ENCODE measurements at places on chromosomes 5 and 9.

DNA sequence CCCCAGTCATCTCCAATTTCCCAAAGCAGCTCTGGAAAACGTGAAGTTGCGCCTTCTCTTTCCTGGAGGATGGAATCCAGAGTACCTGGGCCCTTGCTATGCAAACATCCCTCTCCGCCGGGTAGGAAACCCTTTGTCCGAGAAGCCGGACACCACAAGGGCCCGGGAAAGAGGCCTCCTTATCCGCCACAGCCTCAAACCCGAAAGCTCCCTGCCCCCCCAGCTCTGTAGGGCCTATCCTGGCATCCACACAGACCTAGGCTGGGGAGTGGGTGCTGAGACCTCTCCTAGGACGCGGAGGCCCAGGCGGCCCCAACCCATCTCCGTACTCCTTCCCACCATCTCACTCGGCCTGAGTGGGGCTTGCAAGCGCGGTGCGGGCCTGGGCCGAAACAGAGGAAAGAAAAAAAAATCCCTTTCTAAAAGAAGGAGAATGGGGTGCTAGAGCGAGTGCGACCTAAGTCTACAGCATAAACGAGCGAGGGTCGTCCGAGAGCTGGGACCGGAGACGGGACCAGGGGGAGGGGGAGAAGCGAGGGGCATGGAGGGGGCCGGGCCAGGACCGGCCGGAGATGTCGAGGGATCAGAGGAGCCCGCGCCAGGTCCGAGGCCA is 624 bp downstream of the FBXW11 start:
- DNase-seq, result peak; percentile 18

GRCh38 chr5:127451096-127451495 is 66.3 kb upstream of the PRRC1 start:
- DNase-seq, result no peak

DNA sequence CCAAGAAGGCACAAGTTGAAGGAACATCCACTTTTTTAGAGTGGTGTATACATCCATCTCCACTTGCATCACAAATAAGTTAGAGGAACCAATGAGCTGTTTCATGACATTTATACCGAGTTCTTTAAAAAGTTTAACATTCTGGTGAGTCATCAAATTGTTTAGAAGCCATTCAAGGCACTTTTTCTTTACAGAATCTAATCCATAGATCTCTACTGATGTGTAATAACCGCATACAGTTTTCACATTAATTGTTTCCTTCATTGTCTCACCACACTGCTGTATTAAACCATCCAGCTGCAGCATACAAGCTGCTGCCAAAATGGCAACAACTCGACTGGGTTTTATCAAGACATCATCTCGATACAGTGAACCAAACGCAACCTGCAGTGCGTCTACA is 744 bp downstream of the GMCL2 start:
- DNase-seq, result no peak

GRCh38 chr5:179260324-179261070 is 84.8 kb downstream of the ADAMTS2 start:
- no peak for DNase-seq

GRCh38 chr5:11234501-11234911 is 473.5 kb upstream of the DAP start:
- peak; percentile 31 for DNase-seq

DNA sequence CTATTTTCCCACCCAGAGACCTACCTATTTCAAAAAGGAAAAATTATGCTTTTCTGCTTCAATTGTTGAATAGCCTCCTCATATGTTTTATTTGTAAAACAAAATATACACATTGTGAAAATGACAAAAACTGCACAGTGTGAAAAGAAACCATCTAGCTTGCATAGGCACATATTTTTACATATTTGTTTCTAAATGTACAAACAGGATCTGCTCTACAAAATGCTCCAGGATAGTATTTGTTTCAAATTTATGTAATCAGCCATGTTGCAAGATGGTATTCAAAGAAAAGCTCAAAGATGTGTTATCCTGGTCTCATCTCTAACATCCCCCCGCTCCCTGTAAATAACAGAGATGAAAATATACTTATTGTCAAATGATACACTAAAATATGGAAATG is 366.1 kb upstream of the MPDZ start:
- DNase-seq, result no peak

- DNase-seq, result no peak
These were observed 304.6 kb downstream of the ACTL7B start for GRCh38 chr9:108551030-108551841.

DNA sequence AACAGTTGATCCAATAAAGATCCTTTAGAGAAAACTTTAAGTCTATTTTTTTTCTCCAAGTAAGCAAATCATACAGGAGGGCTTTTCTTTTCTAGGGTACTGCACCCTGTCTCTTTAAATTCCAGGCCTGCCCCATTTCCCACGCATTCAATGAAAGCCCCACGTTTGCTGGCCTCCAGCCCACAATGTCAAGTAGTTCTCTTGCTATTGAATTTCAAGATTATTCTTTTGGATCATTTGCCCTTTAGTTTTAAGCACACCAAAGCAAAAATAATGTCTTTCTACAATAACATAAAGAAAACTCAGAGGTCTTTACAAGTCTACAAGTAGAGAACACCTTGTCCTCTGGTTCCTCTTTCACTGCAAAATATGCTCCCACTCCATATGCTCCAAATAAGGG is 15.6 kb downstream of the MLLT3 start:
- no peak for DNase-seq

DNA sequence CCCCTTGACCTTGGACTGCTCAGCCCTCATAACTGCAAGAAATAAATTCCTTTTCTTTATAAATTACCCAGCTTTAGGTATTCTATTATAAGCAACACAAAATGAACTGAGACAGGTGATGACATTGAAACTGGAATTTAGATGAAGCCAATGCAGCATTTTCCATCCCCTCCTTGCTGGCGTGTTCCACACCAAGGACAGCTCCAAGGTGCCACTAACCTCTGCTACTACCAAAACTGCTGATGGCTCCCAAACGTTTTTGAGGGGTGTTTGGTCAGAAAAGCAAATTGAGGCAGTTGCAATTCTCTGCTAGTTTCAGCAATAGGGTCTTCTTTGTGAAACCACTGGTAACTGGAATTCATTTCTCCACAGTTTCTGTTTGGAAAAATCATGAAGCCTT is 124.8 kb downstream of the DRD1 start:
- DNase-seq, result no peak

GRCh38 chr5:94440015-94440414 is 178.4 kb downstream of the KIAA0825 start:
- DNase-seq, result no peak

DNA sequence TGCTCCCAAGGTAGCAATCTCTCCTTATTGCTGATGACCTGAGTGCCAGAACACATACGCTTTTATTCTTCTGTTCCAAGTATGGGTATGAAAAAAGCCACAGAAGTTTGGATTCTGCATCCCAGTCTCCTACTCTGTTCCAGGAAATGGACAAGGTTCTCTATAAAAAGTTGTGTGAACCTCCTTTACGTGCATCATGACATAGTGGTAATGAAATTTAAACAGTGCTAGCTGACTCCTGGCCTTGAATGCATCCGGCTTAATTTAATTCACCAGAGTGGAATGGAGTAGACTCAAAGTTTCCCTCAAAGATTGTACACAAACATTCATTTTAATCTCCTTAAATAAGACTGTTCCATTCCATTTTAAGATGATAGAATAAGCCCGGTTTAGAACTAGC is 68.9 kb downstream of the LURAP1L start:
- DNase-seq, result no peak

GRCh38 chr5:87705876-87706275 is 293.1 kb upstream of the CCNH start:
- DNase-seq, result no peak

DNA sequence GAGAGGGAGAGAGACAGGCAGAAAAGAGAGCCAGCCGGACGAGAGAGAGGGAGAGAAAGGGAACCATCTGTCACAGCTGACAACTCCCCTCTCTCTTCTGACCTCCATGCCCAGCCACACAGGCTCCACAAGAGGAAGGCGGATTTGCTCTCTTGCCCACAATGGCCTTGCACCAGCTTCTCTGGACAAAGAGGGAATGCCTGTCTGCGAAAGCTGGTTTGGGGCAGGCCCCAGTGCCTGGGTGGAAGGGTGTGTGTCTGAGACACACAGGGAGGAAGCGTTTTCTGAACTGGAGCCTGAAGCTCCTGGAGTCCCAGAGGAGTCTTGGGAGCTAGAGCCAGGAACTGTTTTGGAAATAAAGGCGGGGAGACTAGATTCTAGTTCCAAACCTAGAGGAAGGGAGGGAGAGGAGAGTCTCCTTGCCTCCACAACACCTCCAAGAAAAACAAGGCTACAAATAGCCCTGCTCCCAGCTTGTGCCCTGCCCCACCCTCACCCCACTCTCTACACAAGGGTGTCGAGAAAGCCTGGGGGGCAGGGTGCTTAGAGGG is 12.5 kb downstream of the C1QTNF2 start:
- no peak for DNase-seq

DNA sequence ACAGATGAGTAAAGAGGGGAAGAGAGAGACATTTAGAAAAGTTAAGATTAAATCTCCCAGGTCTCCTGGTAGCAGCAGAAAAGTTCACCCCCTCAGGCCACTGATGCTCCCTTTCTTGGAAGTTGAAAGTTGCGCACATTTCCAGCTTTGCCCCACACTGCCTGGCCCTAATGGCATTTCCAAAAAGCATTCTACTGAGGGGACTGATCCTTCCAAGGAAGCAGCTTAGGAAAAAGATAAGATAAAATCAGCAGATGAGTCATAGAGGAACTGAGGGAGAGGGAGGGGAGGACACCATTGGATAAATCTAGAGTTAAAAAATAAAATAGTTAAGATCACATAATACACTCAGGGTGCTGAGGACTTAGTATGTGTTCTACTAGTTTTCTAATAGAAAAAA is 67.6 kb upstream of the SLC12A2 start:
- no peak for DNase-seq

- DNase-seq, result no peak
These were observed 4.4 kb upstream of the SSBP2 start for GRCh38 chr5:81755320-81755719.

DNA sequence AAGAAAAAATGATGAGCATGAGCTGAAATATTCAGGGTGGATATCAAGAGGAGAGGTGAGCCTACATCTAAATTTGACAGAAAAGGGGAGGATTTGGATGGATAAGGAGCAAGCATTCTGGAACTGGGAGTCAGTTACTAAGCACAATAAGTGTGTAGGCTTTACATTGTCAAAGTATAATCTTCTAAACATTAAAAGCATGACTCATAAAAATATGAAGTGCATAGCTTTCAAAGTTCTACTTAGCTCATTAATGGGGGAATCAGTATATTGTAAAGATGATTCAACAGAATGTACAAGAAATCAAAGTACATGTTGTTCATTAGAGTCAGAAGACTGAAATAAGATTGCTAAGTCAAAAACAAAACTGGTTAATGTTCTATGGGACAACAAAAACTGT is 248.0 kb upstream of the GAS1 start:
- no peak for DNase-seq

DNA sequence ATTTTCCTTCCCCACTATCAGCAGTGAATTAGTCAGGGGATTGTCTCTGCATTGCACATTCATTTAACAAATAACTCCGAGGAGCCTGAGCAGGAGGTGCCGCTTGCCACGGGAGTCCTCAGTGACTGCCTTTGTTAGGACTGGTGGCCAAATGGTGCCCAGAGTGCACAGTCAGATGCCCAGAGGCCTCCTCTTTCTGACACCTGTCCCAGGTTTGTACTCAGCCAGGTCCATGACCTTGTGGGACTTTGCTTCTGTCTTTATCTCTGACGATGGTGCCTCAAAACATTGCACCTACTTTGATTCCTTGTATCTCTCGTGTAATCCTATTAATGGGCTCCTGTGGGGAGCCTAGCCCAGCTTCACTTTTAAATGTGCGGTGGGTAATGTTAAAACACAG is 4.3 kb downstream of the SRD5A1 start:
- DNase-seq, result no peak

- no peak for DNase-seq
These were observed 1765.3 kb downstream of the EFNA5 start for GRCh38 chr5:105905392-105905791.

GRCh38 chr5:174751154-174752000 is 27.0 kb downstream of the MSX2 start:
- no peak for DNase-seq

- no peak for DNase-seq
These were observed 81.2 kb upstream of the UBTD2 start for GRCh38 chr5:172364773-172365172.

DNA sequence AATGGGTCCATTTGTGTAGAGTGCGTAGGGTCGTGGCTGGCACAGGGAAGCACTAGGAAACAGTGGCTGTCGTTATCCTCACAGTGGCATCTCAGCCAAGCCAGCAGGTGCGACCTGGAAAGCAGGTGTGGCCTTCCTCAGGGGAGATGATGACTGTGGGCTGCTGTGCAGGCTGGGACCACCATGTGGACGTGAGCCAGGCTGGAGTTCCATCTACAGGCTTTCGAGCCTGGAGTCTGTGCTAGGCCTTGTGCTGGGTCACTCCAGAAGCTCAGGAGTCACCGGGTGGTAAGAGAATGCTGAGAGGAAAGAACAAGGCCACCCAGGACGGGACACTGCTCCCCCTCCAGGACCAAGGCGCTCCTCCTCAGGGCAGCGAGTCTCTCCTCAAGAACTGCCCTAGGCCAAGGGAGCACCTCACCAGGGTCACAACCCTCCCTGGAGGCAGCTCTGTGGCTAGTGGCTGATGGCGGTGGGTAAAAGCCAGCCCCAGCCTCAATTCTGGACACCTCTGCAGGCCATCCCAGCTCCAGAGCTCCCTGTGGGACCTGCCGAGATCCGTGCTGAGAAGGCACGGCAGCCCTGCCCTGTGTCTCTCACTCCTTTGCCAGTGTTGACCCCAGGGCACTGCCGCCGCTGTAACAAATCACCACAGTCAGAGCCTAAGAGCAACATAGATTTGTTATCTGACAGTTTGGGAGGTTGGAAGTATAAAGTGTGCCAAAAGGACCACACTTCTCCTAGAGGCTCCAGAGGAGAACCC is 36.0 kb downstream of the WHRN start:
- DNase-seq, result no peak

- no peak for DNase-seq
These were observed 271.9 kb downstream of the NSG2 start for GRCh38 chr5:174317256-174317894.

GRCh38 chr9:6640268-6641051 is 5.1 kb downstream of the GLDC start:
- DNase-seq, result no peak

All from CD4-positive, alpha-beta T cell treated with Interleukin-10 for 1 hour (primary cell).